ENCODE measurements at places on chromosomes 2 and 18.

DNA sequence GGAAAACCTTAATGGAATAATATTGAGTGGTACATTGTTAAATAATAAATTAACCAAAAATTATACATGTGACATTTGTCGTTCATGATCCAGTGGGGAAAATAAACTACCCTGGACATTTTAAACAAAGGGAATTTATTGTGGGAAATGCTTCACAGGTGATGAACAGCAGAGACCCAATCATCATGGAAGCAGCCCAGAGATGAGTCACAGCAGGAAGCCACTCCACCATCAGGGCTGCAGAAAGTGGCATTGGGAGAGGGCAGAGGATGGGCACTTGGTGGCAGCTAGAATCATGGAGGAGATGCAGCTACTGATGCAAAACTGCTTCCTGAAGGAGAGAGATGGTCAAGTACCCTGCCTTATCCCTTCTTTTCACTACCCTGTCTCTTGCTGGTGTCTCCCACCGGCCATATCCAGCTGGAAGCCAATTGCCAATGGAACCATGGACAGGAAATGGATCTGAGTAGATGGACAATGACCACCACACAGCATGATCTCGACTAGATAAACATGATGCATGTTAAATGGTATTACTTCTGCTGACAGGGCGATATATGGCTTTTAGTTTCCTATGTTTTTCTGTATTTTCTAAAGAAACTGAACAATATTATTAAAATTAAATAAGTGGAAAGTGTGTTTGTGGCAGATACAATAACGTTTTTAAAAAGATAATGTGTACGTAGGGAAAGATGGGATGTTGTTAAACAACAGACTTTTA, 139.8 kb downstream of the RPIA start:
- no peak for DNase-seq

DNA sequence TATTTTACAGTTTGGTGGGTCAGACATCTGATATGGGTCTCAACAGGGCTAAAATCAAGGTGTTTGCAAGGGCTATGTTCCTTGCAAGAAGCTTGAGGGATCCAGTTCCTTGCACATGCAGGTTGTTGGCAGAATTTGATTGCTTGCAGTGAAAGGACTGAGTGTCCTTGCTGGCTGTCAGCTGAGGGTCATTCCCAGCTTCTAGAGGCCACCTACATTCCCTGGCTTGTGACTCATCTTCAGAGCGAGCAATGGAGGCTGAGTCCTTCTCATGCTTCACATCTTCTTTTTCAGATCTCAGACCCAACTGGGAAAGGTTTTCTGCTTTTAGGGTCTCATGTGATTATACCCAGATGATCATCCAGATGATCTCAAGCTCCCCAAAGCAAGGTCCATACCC, 12.4 kb downstream of the MEX3C start:
- no peak for DNase-seq

GRCh38 chr2:241859436-241860183, 916 bp upstream of the PDCD1 start:
- peak; percentile 59 for DNase-seq

DNA sequence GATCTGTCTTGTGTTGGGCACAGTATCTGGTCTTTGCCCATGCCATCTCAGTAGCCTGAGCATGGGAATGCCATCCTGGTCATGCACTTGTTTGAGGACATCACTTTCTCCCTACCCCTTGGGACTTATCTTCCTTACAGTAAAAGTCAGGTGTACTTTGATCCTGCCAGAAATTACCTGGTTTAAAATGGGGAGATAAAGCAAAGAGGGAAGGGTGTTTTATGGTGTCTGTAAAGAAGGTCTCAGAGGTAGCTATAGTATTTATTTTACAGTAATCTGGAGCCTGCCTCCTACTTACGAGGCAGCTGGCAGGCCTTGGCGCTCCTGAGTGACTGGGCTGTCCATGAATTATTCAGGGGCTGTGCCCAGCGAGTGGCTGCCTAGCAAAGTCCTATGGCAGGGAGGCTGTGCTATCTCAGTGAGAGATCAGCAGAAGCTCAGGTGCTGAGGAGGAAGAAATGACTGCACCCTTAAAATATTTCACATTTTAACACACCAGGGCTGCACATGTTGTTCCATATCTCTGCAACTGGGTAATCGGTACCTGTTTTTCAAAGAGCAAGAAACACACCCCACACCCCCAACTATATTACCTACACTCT, 93.9 kb downstream of the SPTBN1 start:
- no peak for DNase-seq

DNA sequence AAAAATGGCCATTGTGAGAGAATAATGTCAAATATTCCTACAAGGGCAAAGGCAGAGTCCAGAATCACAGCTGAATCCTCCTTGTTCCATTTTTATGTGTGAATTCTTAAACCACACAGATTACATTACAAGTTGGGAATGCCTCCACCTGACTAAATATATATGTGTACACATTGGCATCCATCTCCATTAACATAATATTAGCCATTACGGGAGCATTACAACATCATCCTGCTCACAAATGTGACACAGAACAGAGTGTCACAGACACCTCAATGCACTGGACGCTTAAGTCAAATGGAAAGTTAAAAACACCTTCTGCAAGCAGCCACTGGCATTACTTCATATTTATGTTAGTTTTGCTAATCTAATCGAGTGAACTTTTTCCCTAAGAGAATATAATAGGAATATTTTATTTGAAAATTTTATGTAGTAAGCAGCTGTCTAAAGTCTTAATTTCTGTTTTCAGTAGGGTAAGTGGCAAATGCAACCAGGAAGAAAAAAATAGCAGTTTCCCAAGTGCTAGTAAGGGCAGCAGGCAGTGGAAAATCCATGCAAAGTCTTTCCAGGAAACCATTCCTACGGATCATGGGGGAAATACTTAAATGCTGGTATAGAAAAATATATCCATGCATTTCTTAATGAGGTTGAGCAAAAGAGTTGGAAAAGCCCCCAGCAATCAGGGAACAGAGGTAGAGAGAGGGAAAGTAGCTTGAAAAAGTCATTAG, 255.6 kb downstream of the OSR1 start:
- DNase-seq, result no peak

- DNase-seq, result no peak
Observed at GRCh38 chr2:221844212-221845020, 272.3 kb upstream of the EPHA4 start.

DNA sequence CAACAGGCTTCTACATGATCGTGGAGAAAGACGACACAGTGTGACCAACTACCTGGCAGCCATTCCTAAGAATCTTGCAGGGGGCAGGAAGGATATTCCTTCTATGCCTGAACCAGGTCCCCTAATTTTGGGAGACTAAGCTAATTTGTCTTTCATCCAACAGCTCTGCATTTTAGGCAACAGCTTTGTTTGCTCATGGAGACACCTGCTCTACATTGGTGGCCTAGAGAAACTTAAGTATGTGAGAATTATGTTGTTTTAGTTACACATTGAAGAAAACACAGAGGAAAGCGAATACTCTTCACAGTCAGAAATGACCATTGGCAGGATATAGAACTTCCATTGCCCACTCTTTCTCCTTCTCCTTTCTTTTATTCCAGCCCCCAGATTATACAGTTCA, 75.2 kb downstream of the ASXL3 start:
- no peak for DNase-seq

GRCh38 chr2:84022810-84023431, 436.2 kb downstream of the SUCLG1 start:
- no peak for DNase-seq

DNA sequence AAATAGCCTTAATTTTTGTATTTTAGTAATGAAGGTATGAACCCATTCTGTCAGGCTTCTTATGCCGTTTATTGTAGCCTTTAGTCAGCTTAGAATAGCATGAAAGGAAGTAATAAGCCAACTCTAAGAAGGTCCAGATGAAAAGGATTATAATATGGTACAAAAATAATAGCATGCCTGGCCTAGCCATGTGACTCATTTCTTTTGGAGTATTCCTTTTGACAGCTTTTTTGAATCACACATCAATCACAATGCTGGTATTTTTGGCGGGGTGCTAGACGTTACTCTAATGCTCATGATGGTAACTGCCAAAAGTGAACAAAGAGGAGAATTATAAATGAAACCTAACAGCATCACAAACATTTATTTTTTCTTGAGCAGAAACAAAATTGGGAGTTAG, 19.9 kb downstream of the FMNL2 start:
- no peak for DNase-seq

GRCh38 chr18:58618822-58619595, 9.9 kb downstream of the ALPK2 start:
- DNase-seq, result no peak

- no peak for DNase-seq
Observed at GRCh38 chr2:212330263-212330662, 208.3 kb downstream of the ERBB4 start.

Measured in caudate nucleus (tissue), 63 donors.